ENCODE measurements at places on chromosomes 16 and 17.

DNA sequence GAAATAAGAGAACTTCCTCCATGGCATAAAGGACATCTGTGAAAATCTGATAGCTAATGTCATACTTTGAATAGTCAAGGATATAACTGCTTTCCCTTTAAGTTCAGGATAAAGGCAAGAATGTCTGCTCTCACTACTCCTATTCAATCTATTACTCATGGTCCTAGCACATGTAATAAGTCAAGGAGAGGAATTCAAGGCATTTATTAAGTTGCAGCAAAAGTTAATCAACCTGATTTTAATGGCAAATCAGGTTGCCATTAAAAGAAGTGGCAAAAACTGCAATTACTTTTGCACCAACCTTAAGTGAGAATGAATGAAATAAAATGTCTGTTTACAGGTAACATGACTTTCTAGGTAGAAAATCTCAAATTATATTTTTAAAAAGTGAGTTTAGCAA lies 225.9 kb downstream of the CNTNAP4 start:
- no peak for DNase-seq

GRCh38 chr17:44071198-44071520 lies 624 bp downstream of the G6PC3 start:
- no peak for DNase-seq

DNA sequence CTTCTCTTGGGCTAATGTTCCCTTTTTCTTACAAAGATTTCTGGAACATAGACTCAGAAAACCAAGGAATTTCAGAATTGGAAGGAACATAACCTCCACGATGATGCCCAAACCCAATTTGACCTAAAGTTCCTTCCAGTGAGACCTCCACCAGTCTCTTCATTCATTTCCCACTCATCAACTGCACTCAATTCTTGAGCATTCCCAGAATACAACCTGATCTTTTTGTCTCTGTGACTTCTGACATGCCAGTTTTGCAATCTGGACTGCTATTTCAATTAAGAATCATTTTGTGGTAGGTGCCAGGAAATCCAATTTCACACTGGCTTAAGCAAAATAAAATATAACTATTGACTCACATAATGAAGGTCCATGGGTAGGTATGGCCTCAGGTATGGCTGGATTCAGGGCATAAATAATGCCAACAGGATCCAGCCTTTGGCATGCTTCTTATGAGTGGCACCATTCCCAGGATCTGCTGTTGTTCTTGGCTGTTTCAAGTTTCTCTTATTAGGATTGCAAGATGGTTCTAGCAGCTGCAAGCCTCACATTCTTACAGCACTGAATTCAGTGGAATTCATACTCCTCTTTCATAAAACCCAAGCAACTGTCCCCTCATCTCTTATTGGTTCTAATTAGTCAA lies 184.3 kb downstream of the HS3ST4 start:
- DNase-seq, result no peak

DNA sequence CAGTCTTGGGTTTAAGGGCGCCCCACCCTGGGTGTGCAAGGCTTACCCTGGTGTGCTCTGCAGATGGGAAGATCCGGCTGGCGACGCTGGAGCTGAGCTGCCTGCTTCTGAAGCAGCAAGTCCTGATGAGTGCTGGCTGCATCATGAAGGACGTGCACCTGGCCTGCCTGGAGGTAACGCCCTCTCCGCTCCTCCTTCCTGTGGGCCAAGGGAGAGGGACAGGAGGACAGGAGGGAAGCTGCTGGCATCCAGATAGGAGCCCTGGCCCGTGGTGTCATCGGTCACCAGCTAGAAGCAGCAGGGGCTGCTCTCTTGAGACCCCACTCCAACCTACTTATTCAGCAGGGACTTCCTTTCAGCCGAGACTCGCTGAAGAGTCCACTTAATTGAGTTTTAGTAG lies 97.8 kb downstream of the CLEC16A start:
- no peak for DNase-seq

DNA sequence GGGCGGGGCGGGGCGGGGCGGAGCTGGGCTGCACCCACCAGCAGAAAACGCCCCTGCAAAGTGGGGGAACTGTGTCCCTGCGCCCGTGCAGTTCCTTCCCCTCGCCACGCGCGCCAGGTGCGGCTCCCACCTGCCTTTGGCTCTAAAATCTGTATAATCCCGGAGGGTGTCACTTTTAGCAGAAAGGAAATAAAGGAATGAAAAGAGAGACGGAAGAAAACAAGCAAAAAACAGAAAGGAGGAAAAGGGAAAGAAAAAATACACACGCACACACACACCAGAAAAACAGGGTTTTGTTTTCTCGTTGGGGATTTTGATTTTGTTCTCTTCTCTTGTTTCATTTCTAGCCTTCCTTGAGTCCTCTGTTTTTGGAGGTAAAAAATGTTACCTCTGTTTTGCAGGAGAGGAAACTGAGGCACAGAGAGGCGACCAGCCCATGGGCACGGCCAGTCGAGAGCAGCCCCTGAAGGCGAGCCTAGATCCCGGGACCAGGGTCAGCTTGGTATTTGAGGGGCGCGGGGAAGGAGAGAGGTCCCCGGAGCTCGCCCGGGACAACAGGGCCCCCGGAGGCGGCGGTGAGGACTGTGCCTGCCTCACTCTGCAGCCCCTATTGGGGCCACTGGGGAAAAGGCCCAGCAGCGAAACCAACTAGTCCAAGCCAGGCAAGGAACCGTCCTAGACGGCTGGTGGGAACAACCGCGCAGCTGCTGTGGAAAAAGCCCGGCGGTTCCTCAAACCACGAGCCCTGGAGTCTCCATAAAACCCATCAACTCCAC lies 594 bp upstream of the CARHSP1 start:
- DNase-seq, result no peak

DNA sequence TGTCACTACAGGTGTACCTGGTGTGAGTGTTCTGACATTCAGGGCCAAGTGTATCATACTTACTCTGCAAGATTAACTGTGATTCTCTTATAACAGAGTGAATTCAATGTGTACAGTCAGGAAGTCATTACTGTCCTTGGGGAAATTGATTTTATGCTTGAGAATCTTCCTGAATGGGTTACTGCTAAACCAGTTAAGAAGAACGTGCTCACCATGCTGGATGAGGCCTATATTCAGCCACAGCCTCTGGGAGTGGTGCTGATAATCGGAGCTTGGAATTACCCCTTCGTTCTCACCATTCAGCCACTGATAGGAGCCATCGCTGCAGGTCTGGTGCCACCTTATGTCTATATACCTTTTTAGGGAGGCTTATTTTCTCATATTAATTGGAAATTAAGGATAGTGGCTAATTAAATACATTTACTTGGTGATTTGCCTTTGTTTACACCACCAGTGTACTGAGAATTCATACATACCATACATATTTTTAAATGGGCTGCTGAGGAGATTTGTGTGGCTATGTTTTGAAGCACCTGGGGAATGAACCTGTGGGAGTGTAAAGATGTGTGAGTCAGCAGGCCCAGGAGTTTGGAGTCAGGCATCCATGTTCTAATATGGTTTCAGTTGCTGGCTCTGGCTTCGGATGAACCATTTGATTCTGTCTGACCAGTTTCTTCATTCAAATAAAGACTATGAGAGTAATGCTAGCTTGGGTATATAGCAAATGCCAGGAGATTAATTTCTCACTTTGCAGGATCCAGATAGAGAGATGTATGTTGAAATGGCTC lies 3.1 kb downstream of the ALDH3A2 start:
- no peak for DNase-seq

DNA sequence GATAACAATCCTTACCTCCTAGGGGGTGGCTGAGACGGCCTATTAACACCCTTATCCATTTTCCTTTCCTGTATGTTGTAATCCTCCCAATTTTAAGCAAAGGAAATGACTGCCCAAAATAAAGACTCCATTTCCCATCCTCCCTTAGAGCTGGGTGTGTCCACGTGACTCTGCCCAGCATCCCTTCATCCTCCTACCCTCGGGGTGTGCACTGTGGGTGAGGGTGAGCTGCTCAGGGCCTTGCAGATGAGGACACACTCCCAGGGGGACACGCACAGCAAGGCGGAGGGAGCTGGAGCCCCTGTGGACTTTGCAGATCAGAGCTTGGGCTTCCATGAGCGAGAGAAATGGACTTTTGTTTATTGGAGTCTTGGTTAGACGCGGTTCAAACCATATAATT lies 186.8 kb downstream of the IRF8 start:
- DNase-seq, result no peak

GRCh38 chr16:50496990-50497389 lies 51.2 kb upstream of the NKD1 start:
- peak; percentile 25 for DNase-seq

DNA sequence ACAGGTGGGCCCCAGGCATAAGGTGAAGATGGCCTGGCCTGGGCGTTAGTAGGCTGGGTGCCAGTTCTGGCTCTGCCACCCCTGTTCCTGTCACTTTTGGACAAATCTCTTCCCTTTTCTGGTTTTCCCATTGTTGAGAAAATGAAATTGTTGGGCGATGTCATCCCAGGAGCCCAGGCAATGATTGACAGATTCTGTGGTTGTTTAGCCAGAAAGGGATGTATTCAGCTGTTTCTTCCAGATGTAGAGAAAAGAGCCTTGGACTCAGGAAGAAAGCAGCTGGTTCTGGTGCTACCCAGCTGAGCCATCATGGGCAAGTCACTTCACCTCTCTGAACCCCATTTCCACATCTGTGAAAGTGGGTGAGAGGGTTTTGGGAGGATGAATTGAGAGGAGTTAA lies 60.1 kb upstream of the MRTFB start:
- no peak for DNase-seq

DNA sequence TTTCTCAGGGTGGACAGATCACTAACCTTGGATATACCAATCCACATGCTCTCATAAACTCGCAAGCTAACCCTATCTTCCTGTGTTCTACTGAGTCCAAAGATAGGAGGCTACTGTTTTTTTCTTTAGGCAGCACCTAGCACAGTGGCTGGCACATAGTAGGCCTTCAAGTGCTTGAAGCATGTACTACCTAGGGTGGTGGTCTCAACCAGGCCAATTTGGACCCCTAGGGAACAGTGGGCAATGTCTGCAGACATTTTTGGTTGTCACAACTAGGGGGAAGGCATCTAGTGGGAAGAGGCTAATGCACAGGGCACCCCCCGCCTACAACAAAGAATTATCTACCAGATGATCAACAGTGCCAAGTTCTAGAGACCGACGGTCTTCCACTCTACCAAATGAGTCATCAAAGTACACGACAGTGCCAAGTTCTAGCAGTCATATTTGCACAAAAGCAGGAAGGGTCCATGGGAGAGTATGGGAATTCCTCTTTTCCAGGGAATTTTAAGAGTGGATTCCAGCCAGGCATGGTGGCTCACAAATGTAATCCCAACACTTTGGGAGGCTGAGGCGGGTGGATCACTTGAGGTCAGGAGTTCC lies 390.3 kb downstream of the SLC39A11 start:
- DNase-seq, result peak; percentile 74

DNA sequence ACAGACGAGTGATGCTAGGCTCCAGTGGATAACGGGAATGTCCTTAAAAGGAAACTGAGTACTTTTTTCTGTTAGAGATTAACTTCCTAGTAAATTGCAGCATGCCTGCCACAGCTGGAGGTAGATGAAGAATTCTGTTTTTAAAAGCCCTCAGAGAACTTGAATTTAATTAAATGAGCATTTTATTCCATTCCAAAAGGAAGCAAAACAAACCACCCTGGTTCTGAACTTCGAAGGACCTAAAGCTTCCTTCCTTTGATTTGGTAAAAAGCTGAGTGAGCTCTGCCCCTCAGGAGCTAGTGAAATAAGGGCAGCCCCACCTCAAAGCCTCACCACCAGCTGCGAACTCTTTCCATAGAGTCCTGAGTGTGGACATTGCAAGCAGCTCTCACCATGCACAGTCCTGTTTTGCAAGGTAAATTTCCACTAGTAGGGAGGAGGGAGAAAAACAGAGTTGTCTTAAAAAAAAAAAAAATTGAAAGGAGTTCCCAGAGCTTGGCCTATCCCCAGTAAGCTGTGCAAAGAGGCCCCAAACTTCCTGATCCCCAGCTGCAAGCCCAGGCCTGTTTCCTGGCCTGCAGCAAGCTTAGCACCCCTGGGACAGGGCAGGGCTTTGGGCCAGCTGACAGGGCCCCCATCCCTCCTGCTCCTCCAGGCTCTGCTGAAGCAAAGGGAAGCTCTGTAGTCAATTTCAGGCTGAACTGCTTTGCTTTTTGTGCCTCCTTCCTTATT lies 11.2 kb downstream of the CHD9NB start:
- no peak for DNase-seq

DNA sequence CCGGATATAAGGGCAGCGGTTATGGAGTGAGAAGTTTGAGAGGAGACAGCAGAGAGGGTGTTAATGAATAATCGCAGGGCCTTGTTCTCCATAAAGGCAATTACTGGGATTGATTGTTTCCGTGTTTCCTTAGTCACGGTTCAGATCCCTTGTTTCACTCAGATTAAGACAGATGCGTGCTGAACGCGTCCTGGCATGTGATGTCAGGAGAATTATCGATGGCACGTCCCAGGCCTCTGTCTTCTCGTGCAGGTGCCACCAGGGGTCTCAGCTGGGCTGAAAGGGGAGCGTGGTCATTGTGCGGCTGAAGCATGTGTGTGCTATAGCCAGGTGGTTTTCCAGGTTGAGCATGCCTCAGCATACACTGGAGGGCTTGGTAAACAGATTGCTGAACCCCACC lies 142.4 kb upstream of the NOL11 start:
- no peak for DNase-seq

DNA sequence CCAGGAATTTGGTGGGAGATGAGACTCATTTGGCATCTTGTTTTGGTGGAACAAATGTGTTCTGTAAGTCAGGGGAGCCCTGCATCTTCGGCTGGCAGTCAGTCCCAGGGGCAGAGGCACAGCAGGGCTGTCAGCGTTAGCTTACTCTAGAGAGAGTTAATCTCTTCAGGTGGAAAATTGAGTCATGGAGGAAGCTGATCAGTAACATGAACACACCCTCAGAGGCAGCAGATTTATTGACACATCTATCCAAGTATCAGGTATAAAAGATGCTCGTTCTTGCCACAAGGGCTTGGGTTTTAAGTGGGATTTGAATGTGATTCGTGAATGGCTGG lies 55.2 kb downstream of the EPN2 start:
- no peak for DNase-seq

- no peak for DNase-seq
Observed at GRCh38 chr17:67126983-67127382, 82.6 kb downstream of the CACNG1 start.

DNA sequence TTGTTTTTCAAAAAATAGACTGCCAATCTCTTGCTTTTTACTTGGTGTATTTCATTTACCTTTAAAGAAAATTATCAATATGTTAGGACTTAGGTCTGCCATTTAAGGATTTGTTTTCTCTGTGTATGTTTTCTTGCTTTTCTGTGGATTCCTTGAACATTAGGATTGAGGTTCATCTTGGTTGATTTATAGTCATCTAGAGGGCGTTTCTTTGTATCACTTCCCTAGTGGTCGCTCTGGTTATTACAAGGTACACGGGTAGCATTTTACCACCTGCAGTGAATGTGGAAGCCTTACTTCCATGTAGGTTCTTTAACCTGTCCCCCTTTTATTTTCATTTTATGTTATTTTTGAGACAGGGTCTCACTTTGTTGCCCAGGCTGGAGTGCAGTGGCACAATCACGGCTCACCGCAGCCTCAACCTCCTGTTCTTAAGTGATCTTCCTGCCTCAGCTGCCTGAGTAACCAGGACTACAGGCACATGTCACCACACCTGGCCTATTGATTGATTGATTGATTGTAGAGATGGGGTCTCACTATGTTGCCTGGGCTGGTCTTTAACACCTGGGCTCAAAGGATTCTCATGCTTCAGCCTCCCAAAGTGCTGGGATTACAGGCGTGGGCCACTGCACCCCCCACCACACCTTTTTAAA lies 35.2 kb upstream of the CBX4 start:
- DNase-seq, result peak; percentile 40

- DNase-seq, result peak; percentile 7
Observed at GRCh38 chr17:14950216-14950615, 314.9 kb downstream of the PMP22 start.

Measured in GM23248 (cell line).